ENCODE measurements at places on chromosomes 3 and 15.

DNA sequence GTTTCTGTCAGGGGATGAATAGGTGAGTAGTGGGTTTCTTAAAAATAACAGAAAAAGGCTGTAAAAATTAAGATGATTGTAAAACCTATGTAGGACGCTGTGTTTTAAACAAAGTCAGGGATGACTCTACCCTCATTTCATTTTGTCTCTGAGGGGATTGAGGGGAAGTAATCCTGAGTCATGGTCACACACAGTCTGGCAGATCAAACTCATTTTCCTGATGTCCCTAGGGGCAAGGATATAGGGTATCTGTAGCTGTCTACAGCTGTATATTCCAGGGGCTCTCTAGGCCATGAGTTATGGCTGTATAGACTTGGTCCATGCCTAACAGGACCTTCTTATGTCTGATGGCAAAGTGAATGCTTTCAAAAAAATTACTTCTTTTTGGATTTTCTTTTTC is 421.1 kb downstream of the PDCD6IP start:
- DNase-seq, result no peak

DNA sequence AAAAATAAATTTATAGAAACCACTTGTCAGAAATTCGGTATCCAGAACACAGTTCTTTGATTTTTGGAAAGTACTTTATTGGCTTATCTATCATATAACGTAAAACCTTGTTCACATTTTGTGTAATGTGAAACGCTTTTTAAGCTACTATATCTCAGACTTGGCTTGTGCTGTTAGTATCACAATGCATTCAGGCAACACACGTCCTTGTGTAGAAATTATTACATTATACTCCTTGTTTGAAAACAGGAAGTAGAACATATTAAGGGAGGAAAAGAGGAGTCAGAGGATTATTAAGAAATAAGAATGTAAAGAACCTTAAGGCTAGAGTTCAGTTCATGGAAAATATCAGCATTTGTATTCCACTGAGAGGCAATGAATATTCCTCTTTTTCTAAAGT is 1.6 kb downstream of the DNAJC13 start:
- no peak for DNase-seq

DNA sequence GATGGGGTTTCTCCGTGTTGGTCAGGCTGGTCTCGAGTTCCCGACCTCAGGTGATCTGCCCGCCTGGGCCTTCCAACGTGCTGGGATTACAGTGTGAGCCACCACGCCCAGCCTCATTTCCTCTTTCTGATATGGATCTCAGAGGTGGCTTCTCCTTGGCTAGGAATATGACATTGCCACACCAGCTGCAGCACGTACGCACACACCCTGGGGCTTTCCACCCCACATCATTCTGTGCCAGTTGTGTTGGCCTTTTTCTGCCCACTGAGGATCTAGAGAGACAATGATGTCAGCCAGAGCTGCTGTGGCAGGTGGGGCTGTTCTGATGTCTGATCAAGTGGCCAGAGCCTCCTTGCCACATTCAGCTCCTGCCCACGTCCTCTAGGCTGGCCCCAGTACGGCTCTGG is 29.0 kb downstream of the TMEM45A start:
- DNase-seq, result no peak

GRCh38 chr3:70970171-70970570 is 613.4 kb downstream of the FOXP1 start:
- no peak for DNase-seq

- no peak for DNase-seq
Observed at GRCh38 chr15:31245135-31245689, 81.4 kb upstream of the KLF13 start.

GRCh38 chr3:50415816-50416215 is 56.5 kb upstream of the TMEM115 start:
- DNase-seq, result no peak

DNA sequence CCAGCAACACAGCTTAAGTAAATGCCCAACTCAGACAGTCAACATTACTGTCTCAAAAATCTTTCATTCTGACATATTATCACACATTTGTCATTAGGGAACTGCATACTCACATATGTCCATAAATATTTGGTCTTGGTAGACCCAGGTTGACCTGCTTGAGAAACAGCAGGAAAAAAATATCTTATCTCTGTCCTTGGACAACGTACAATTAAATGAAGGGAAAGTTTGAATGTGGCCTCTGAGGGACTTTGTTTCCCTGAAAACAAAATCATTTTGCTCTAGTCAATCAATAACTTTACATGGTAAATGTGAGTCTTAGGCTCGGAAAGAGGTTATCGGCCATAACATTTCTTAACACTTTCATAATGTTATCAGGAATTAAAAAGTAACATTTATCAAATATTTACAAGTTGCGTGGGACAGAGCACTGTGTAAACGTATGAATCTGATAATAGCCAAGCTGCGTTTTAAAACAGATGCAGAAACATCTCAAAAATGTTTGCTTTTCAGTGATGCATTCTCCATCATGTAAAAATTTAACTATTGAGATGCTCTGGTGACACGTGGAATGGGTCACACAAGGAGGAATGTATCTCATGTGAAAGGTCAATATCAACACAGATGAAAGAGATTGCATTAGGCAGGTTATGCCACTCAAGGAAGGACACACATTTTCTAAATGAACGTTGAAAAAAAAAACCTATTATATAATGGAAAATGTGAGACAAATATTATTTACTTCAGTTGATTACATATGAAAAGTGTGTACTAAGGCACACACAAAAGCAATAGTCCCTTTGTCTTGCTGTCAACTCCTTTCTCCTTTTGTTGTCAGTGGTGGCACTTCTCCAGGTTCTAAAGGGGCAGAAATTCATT is 304.4 kb downstream of the WDR72 start:
- no peak for DNase-seq

- DNase-seq, result no peak
Observed at GRCh38 chr3:43366481-43366880, 80.1 kb downstream of the SNRK start.

GRCh38 chr3:89649431-89649830 is 542.0 kb downstream of the EPHA3 start:
- no peak for DNase-seq

- no peak for DNase-seq
Observed at GRCh38 chr3:180828001-180828720, 84.3 kb upstream of the FXR1 start.

GRCh38 chr3:5250467-5251195 is 63.1 kb downstream of the EDEM1 start:
- peak; percentile 28 for DNase-seq

DNA sequence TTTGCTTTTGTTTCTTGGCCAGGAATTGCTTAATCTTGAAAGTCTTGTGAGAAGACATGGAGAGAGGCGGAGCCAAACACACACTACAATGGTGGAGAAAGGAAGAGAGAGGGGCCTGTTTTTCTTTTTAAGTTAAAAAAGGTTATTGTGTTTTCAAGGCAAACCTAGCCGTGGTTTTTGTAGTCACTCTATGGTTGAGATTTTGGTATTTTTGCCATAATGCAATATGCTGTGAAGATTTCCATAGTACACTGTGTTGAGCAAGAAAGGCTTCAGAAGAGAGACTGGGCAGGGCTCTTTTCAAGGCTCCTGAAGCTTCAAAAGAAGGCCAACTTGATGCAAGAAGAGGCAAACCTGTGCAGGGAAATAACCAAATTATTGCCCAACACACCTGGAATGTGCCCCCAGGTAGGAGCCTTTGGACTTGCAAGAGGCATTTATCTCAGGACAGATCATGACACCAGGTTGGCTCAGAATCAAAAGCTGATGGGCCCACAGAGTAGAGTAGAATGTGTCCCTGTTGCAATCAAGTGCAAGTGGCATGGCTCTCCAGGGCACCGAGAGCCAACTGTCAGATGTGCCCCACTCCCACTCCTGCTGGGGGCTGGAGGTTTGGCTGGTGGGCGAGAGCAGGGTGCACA is 22.1 kb downstream of the AMOTL2 start:
- DNase-seq, result no peak

DNA sequence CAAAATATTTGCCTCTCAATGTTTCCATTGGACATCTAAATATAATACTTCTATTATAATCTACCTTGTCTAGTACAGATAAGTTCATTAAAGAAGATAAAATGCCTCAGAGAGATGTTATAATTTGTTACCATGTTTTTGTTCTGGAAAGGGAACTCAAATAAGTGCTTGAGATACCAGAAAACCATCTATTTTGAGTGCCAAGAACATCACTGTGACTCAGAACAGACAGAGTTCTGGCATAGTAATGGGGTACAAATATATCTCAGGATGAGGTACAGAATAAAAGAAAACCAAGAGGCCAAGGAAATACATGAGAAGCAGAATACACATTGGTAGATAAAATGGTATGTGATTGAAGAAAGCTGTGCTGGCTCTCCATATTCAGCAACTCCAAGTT is 58.9 kb downstream of the IMPG2 start:
- DNase-seq, result no peak

DNA sequence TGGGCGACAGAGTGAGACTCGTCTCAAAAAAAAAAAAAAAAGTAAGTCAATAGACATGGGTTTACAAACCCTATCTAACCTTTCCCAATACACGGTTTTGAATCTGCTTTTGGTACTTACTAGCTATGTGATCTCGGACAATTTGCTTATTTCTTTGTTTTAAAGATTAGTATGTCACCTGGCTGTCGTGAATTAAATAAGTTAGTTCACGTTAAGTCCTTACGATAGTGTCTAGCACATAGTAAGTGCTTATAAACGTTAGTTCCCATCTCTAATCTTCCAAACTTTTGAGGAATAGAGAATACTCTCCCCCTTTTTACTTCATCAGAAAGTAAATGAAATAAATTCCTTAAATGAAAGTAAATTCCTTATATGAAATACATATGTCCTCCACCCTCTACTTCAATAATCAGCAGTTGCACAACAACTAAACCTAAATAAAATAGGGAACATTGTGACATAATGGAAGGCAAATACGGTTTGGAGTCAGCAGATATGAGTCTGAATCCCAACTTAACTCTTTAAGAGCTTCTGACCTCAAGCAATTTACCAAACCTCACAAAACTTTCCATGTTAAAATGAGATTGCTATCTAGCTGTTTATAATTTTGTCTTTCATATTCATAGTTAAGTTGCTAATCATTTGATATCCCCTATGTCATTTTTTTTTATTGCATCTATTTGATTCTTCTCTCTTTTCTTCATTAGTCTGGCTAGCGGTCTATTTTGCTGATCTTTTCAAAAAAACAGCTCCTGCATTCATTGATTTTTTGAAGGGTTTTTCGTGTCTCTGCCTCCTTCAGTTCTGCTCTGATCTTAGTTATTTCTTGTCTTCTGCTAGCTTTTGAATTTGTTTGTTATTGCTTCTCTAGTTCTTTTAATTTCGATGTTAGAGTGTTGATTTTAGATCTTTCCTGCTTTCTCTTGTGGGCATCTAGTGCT is 134.6 kb downstream of the PEAK1 start:
- no peak for DNase-seq

DNA sequence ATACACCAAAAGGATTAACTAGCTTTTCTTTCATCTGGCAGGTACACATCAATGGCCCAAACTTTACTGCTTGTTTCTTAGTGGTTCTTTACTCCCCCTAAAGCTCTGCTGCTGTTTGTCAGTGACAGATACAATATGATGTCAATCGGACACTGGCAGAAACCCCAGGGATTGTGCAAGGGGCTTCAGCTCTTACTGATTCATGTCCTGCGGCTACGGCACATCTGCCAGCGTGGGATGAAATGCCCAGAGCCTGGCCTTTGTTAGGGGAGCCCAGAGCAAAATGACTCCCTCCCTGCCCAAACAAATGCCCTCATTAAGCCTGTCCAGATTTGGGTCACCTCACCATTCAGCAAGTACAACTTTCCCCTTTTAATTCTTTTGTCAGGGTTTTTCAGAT is 28.3 kb downstream of the SRP14 start:
- DNase-seq, result no peak

- no peak for DNase-seq
Observed at GRCh38 chr3:59313365-59313764, 263.5 kb upstream of the CFAP20DC start.

DNA sequence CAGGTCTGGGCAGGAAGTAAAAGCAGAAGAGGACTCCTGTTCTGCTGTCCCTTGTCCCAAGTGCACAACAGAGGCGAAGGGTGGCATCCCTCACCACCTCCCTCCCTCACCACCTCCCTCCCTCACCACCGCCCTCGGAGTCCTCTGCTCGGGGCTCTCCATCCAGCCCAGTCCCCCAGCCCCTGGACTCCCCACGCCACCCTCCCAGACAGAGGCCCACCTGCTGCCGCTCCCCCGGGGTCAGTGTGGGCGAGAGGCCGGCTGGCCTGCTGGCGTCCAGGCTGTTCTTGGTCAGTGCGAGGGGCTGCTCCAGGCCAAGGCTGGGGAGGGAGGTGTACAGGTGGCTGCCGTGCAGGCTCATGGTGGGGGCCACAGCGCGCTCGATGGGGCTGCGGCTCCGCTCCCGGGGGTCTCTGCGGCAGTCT is 79.1 kb downstream of the VGLL4 start:
- no peak for DNase-seq

DNA sequence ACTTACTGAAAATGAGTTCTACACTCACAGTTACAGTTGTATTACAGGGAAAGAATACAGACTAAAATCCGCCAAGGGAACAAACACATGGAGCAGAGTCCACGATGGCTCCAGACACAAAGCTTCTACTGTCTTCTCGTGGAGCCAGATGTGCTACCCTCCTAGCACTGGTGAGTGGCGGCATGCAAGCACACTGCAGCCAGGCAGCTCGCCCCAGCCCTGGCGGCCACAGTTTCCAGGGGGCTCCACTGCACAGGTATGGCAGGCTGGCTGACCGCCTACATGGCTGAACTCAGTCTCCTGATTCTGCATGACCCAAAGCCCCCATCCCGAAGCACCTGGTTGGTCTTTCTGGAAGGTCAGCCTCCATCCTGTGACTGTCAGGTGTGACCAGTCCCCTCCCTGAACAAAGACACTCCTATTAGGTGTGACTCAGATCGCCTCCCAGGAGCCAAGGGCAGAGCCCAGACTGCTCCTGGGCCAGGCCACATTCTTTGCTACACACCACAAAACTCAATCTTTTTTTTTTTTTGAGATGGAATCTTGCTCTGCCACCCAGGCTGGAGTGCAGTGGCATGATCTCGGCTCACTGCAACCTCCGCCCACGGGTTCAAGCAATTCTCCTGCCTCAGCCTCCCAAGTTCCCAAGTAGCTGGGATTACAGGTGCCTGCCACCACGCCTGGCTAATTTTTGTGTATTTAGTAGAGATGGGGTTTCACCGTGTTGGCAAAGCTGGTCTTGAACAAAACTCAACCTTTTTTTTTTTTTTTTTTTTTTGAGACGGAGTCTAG is 51.5 kb downstream of the CFAP92 start:
- DNase-seq, result no peak

GRCh38 chr3:110272525-110272924 is 799.1 kb upstream of the NECTIN3 start:
- no peak for DNase-seq

GRCh38 chr3:28267984-28268849 is 26.8 kb downstream of the CMC1 start:
- DNase-seq, result peak; percentile 2
